ENCODE measurements at places on chromosomes 5 and 9. TPM values are rescaled to one million over a fixed set of nuclear protein-coding genes. Genes with fewer than 3 reads are reported as not detected.

The PCDHGA7 gene
- total RNA-seq = 0.24 TPM

The NEUROG1 gene
- total RNA-seq = not detected

The CD72 gene
- 7.6 TPM for total RNA-seq

The FOXD4L6 gene
- not detected for total RNA-seq

The SPATA31E1 gene
- total RNA-seq = not detected

The CCDC192 gene
- total RNA-seq = not detected

The SHC3 gene
- not detected for total RNA-seq

The CCL27 gene
- total RNA-seq = not detected

The ARHGEF39 gene
- total RNA-seq = 7.8 TPM

The KCNN2 gene
- not detected for total RNA-seq

The MCTP1 gene
- 0.10 TPM for total RNA-seq

The POU5F2 gene
- 2.4 TPM for total RNA-seq

The MED10 gene
- 50.0 TPM for total RNA-seq

The LTC4S gene
- 1.7 TPM for total RNA-seq

The BAAT gene
- total RNA-seq = not detected

The TAF11L10 gene
- total RNA-seq = not detected

The MRPS2 gene
- total RNA-seq = 37.0 TPM

The SNCAIP gene
- total RNA-seq = not detected

The ZFP2 gene
- 0.24 TPM for total RNA-seq

The TXNDC8 gene
- total RNA-seq = not detected

The SLC34A1 gene
- 0.32 TPM for total RNA-seq

The PPP6C gene
- total RNA-seq = 54.6 TPM

The BTF3 gene
- 673 TPM for total RNA-seq

The HOMER1 gene
- total RNA-seq = 3.1 TPM
